ENCODE measurements at places on chromosomes 1 and 21.

DNA sequence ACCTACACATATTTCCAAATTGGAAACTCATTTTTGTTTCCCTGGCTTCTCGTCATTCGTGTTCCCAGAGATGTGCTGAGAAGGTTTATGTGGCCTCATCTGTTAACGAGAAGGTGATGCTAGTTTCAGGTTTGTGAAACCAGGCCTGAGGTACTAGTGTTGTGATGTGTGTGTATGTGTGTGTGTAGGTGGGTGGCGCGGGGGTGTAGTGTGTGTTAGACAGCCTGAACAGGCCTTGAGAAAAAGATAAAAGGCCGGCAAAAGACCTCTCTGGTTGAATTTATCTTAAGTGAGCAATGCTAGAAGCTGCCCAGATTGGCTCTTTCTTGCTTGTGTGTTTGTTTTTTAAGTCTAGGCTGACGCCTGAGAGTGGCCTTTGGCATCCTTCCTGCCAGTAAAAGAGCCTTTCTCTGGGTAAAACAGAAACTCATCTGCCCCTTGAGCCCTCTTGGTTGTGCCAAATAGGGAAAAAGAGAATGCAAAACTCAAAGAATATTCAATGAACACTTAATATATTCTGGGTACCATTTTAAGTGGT, 65.8 kb upstream of the HSD17B7 start:
- DNase-seq, result no peak

DNA sequence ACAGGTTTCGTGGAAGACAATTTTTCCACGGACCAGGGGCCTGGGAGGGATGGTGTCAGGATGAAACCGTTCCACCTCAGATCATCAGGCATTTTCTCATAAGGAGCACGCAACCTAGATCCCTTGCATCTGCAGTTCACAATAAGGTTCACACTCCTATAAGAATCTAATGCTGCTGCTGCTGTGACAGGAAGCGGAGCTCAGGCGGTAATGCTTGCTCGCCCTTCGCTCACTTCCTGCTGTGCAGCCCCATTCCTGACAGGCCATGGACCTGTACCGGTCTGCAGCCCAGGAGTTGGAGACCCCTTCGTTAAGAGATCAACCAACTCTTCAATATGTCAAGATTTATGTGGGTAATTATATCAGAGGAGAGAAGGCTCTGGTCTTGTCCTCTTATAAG, 3.3 kb upstream of the DHX9 start:
- no peak for DNase-seq

DNA sequence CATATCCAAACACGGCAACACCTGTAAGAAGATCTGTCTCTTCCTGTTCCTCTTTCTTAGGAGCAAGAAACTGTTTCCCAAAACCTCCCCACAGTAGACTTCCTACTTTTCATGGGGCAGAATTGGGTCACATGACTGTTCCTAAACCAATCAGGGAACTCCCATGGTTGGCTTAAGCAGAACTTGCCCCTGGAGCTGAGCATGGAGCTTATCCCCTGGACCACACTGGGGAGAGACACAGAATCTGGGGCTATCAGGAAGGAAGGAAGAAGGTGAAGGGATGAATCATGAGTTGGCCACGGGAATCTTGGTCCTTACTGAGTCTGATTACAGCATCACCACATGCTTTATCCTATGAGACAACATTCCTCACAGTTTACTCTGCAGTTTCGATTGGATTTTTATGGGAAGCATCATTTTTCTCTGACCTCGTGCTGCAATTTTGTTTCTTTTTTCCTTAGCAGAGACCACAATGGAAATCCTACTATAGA, 81.8 kb downstream of the CDC7 start:
- DNase-seq, result no peak

DNA sequence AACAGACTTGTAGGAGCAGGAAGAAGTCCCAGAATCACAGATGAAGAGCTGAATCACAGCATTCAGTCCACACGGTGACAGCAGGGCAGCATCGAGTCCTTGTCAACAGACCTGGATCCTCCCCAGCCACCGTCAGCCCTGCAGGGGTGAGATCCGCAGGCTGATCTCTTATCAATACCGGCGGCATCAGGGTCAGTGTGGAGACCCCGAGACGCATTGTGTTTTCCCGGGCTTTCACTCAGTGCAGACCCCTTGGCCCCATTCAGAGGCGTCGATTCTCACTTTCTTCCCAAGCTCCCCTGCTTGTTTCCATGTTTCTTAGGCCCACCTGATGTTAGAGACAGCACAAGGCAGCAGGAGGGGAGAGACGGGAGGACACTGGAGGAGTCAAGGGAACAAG, 609.6 kb downstream of the PTPRU start:
- DNase-seq, result no peak

GRCh38 chr1:2785631-2786328, 15.7 kb downstream of the TTC34 start:
- DNase-seq, result no peak

DNA sequence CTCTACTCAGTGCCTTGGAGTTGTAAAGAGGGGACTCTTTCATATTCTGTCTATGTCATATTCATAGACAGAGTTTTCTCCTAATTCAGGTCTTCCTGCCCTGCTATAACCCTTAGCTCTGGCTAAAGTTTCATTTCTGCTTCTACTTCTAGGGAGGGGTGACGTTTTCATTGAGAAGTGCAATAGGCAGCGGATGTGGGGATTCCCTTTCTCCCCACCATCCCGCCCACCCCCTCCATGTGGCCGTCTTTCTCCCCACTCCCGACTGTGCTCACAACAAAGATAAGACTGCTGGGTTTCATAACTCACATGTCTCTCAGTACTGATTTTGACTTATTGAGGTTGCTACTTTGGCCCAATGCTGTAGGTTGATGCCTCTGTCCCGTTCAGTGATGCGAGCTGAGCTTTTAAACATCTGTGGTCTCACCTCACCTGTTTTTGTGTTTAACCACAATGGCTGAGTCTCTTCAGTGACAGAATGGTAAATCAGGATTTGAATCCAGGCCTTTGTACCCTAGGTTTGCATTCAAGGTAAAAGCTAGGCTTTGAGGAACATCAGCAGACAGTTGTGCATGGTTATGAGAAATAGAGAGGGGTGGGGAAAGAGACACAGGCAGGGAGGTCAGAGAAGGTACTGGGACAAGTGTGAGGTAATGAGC, 7.8 kb upstream of the KIF14 start:
- DNase-seq, result peak; percentile 47

DNA sequence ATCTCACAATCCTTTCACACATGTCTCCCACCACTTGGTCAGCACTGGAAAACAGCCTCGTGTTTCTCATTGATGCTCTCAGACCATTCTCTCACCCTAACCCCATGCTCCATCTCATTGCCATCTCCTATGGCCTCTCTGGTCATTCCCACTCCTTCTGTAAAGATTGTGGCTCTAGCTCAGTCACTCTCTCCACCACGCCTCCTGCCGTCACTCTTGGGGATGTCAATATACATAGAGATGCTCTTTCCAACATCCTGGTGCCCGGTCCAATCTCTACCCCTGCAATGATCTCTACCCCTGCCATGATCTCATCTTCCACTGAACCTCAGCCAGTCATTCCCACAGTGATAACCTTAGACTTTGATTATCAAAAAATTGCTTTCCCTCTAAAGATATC, 90.1 kb downstream of the NTPCR start:
- DNase-seq, result no peak
